ENCODE measurements at places on chromosomes 16 and 17.

GRCh38 chr17:51322390-51323029 is 62.2 kb downstream of the UTP18 start:
- DNase-seq, result peak; percentile 54

GRCh38 chr17:47653442-47653841 is 3.7 kb downstream of the KPNB1 start:
- no peak for DNase-seq

DNA sequence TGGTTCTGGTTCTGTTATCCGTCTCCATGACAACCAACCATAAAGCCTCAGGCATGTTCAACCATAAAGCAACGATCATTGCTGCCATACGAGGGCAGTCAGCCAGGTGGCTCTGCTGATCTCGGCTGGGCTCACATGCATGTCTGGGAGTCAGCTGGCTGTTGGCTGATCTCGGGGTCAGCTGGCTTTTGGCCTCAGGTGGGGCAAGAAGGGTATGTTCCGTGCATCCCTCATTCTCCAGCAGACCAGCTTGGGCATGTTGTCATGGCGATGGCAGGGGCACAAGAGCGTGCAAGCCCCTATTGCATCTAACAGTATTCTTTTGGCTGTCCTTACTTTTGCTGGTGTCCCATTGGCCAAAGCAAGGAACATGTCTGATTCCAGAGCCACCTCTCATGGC is 86.2 kb downstream of the ABCC6 start:
- no peak for DNase-seq

- peak; percentile 41 for DNase-seq
Observed at GRCh38 chr17:81537343-81537855, 9.2 kb downstream of the FSCN2 start.

DNA sequence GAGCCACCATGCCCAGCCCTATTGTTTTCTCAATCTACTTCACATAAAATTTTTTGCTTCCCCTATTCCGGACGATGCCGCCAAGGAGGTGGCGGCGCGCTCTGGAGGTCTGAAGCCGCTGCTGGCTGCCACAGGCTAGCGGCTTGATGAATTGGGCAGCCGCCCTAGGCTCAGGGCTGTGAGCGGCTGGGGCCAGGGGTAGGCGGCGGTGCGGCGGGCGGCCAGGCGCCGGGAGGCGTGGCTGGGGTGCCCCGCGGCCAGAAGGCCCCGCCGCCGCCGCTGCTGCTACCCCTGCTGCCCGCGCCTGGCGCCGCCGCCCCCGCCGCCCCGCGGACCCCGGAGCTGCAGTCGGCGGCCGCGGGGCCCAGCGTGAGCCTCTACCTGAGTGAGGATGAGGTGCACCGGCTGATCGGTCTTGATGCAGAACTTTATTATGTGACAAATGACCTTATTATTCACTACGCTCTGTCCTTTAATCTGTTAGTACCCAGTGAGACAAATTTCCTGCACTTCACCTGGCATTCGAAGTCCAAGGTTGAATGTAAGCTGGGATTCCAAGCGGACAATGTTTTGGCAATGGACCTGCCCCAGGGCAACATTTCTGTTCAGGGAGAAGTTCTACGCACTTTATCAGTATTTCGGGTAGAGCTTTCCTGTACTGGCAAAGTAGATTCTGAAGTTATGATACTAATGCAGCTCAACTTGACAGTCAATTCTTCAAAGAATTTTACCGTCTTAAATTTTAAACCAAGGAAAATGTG is 41.7 kb downstream of the ANKFY1 start:
- DNase-seq, result no peak

All from HTR-8/SVneo (cell line).